Esophagus squamous epithelium (tissue), 5 donors: ENCODE measurements at places on chromosomes 12 and 14. TPM values are rescaled to one million over a fixed set of nuclear protein-coding genes. Genes with fewer than 3 reads are reported as not detected.

DNA sequence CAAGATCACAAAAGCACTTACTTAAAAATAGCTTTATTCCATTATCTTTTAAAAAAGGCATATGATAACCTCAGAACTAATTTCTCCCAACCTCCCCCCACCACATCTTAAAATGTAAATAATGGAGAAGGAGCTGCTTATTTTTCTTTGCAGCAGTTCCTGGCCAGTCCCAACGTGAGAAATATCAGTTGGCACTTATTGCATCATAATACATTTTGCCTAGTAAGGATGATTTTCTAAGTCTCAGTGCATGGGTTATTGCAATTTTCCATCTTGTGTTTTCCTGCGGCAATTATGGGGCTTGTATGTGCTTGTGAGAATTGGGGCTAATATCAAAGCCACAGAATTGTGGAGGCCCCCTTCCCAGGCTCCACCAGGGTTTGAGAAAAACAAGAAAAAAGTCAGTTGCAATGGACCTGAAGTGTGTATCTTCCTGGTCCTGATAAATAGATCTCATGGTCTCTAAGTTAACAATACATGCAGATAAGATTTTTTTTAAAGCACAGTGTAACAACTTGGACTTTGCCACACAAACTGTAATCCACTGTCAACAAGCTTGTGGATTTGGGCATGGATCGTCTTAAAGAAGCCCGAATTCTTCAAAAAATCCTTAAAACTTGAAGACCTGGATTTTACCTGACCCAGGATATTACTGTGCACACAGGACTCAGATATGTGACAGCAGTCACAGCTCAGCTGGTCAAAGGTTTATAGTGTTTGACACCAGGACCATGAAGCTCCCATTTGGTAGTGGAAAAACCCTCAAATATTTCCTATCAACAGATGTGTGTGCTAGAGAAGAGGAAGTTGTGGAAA lies 2.8 kb upstream of the WSB2 start:
- H3K4me1 ChIP-seq = peaks cover 38% of the 10 kb centered on the region
- H3K36me3 ChIP-seq = no peaks in the 10 kb centered on the region
- no peaks in the 10 kb centered on the region for H3K27me3 ChIP-seq
- no peak overlapping the region for H3K4me3 ChIP-seq

DNA sequence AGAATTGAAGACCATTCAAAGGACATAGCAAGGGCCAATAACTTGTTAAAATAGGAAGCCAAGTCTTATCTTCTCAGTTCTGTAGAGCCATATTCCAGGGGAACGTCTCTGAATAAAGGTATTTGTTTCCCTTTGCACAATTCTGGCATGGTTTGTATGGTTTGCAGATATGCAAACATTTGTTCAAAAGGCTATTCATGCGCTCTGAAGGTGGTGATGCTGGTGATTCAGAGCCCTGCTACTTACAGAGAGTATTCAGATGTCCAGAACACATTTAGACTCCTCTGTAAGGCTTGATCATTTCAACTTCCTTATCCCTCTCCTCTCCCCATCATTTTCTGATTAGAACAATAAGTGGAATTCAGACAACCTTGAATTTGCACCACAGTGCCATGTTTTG lies 35.9 kb downstream of the SLC4A8 start:
- no peaks in the 10 kb centered on the region for H3K4me1 ChIP-seq
- H3K27me3 ChIP-seq = no peaks in the 10 kb centered on the region
- no peak for DNase-seq

Gene TMPRSS12
- total RNA-seq = not detected

DNA sequence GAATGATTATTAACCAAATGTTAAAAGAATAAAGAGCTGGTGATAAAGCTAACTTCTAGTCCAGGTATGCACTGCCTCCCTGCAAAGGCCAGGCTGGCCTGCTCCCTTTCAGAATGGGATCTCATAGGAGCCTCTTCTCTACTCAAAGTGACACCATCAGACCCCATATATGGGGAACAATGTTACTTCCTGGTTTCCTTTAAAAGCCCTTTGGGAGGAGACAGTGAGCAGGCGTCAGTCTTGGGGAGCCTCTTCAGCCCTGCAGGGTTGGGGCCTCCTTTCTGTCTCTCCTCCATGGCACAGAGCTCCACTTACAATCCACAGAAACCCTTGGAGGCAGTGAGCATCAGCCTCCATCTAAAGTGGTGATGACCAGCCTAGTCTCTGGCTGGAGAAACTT lies 17.3 kb upstream of the GPRC5A start:
- no peaks in the 10 kb centered on the region for H3K36me3 ChIP-seq
- peaks cover 36% of the 10 kb centered on the region for H3K4me1 ChIP-seq
- H3K27me3 ChIP-seq = no peaks in the 10 kb centered on the region
- DNase-seq = no peak
- H3K27ac ChIP-seq = no peak overlapping the region

GRCh38 chr12:7373226-7373625 lies 69.4 kb downstream of the ACSM4 start:
- no peaks in the 10 kb centered on the region for H3K36me3 ChIP-seq
- no peaks in the 10 kb centered on the region for H3K27me3 ChIP-seq
- H3K4me3 ChIP-seq = no peak overlapping the region
